ENCODE measurements at places on chromosomes 4 and X. TPM values are rescaled to one million over a fixed set of nuclear protein-coding genes. Genes with fewer than 3 reads are reported as not detected.

DNA sequence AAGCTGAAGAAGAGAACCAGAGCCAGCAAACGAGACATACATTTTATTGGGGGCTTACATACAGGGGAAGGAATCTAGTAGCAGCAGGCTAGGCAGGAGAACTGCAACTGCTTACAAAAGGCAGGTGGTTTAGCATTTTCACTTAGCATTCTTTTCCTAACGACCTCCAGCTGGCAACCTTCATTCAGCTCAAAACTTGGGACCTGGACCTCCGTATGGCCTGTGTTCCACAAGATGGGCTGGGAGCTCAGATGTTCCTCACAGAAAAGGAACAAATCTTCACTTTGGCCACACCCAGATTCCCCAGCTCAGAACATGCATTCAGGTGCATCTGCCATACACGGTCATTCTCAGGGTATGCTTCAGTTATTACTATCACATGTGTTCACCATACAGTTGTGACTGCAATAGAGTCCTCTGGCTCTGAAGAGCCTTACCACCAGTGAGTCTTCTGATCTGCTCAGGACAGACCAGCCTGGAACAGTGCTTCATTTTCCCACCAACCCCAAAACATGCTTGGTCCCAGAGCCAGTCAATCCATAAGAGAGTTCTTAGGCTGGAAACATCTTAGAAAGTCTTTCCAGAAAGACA lies 29.6 kb upstream of the AP1AR start:
- DNase-seq, result no peak

DNA sequence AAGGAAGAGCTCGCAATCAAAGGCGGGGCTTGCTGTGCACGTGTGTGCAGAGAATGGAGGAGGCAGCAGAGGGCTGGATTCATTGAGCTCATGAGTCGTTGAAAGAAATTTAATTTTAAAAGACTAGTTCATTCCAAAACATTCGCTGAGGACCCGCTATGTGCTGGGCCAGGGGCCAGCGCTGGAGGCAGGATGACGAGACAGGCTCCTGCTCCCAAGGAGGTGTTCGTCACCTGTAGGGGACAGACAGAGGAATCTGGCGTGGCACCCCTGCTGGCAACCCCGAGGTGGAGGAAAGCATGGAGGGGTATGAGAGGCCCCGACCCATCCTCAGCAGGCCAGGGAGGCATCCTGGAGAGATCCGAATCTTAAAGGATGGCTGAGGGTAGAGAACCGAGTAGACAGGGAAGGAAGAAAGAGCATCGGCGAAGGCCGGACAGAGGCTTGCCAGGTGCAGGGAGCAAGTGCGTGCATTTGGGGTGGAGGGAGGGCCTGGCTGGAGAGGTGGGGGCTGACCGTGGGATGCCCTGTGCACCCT lies 96.4 kb downstream of the CPZ start:
- DNase-seq, result no peak

GRCh38 chr4:42610941-42611340 lies 46.0 kb downstream of the ATP8A1 start:
- no peak for DNase-seq

The TMEM144 gene
- total RNA-seq, result not detected

- DNase-seq, result no peak
Observed at GRCh38 chrX:68710870-68711576, 63.6 kb downstream of the STARD8 start.

DNA sequence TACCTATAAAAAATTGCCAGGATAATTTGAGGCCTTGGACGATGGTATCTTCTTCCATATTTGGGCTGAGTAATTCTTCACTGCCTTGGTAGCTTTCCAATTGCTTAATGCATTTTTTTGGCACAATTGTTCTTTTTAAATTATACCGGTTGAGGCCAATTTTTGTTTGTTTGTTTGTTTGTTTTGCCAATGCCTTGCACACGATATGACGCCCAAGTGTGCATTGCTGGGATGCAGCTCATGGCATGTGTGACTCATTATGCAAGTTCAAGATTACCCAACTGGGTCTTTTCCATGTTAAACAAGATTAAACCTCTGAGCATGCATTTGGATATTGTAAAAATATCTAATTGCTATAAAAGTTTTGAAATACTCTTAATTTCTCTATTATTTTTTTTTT lies 71.1 kb upstream of the KCNIP4 start:
- no peak for DNase-seq

The SSX4B gene
- total RNA-seq, result not detected

- no peak for DNase-seq
Observed at GRCh38 chrX:41734530-41734929, 10.5 kb downstream of the GPR82 start.

The SPARCL1 gene
- total RNA-seq, result not detected

DNA sequence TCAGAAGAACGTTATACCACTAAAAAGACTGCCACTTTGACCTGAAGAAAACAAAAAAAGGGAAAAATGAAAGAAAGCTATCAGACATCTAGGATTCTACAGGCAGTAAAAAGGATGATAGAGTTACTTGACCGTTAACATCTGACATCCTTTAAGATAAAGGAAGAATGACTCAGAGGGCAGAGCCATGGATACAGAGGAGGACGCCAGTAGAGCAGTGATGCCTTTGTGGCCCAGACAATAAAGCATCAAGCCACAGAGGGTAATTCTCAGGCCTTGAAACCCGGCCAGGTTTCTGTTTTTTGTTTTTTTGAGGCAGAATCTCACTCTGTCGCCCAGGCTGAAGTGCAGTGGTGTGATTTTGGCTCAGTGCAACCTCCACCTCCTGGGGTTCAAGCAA lies 9.5 kb upstream of the BEX1 start:
- DNase-seq, result no peak

- DNase-seq, result no peak
Observed at GRCh38 chrX:17519358-17519757, 144.4 kb downstream of the NHS start.

The GPC3 gene
- total RNA-seq, result 0.28 TPM

DNA sequence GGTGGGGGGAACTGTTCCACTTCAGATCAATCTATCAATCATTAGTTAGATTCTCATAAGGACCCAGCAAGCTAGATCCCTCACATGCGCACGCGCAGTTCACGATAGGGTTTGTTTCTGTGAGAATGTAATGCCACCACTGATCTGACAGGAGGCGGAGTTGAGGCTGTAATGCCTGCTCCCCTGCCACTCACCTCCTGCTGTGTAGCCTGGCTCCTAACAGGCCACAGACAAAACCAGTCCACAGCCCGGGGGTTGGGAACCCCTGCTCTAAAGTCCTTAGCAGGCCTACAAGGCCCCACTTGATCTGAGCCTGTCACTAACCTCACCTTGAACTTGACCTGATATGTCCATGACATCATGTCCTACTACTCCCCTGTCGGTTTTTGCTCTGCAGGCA lies 30.3 kb downstream of the ARL9 start:
- no peak for DNase-seq

GRCh38 chr4:48575964-48576363 lies 85.9 kb downstream of the ZAR1 start:
- DNase-seq, result no peak

The FSTL5 gene
- not detected for total RNA-seq

DNA sequence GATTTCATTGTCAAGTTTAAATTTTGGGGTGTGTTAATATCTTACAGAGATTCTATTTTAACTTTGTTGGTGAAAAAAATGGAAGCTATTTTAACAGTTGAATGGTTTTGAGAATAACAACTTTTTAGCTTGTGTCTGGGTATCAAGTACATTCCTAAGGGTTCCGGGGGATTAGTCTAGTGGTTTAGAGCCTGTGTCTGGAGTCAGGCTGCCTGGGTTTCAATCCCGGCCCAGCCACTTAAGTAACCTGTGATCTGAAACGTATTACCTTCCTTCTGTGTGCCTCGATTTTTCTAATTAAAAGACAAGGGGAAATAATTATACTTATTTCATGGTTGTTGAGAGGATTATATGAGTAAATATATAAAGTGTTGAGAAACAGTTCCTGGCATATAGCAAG lies 288.6 kb upstream of the NR3C2 start:
- no peak for DNase-seq

DNA sequence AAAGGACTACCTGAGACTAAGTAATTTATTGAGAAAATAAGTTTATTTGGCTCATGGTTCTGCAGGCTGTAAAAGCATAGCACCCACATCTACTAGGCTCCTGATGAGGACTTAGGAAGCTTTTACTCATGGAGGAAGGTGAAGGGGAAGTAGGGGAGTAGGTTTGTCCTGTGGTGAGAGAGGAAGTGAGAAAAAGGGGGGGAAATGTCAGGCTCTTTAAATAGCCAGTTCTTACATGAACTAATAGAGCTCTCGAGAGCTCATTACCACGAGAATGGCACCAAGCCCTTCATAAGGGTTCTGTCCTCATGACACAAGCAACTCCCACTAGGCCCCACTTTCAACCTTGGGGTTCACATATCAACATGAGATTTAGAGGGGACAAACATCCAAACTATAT lies 125.5 kb upstream of the NRK start:
- no peak for DNase-seq

GRCh38 chr4:124234771-124235170 lies 477.8 kb downstream of the ANKRD50 start:
- DNase-seq, result no peak

GRCh38 chr4:15983610-15984009 lies 20.6 kb upstream of the FGFBP2 start:
- no peak for DNase-seq

The MXRA5 gene
- total RNA-seq, result not detected

DNA sequence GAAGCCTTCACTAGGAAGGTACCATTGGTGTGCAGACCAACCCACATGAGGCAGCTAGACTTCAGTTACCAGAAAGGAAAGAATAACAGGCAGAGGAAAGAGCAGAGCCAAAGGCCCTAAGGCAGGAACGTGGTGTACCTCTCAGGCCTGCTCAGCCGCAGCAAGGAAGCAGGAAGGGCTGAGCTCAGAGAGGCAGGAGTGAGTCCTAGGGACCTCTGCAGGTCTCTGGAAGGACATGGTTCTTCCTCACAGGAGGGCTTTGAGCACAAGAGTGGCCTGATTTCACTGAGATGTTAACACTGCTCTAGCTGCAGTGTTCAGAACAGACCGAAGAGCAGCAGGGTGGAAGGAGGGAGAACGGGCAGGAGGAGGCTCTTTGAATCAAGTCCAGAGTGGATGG lies 124.6 kb downstream of the DCHS2 start:
- no peak for DNase-seq

The SRPK3 gene
- not detected for total RNA-seq

- DNase-seq, result no peak
Observed at GRCh38 chrX:131955099-131955777, 67.9 kb upstream of the STK26 start.

The CCSER1 gene
- not detected for total RNA-seq

The ADH1B gene
- total RNA-seq, result not detected

DNA sequence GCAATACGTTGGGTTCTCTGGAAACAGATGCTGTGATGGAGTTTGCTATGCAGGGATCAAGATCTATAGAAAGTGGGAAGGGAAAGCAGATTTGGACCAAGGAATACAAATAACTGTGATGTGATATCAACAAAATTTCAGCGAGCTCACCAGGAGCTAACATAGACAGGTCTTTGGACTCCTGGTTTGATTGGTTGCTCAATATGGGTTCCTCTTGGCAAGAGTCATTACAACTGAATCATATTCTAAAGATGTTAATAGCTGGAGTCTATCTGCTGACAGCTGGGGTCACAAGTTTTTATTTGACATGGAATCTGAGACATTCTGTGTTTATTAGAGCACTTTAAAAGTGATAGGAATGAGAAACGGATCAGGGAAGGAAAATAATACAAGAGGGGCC lies 637.6 kb upstream of the GNPDA2 start:
- DNase-seq, result no peak

DNA sequence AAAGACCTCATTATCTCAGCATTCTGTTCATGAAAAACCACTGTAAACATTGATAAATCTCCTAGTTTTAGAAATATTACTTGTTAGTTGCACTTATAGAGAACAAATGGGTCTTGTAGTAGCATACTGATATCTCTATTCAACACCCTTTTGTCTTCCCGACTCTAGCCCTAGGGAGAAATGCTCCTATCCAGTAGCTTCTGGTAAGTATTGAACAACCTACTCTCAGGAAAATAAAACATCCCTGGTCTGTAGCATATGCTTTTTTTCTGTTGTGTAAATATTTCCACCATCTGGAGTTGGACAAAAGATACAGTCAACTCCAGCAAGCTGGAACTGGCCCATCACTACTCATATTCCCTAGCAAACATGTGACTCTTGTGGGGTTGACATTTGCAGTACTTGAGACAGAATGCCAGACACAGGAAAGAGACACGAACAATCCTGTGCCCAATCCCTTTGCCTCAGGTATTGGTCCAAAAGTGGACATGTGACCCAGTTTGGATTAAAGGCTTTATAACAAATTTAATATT lies 188.2 kb downstream of the GC start:
- no peak for DNase-seq

DNA sequence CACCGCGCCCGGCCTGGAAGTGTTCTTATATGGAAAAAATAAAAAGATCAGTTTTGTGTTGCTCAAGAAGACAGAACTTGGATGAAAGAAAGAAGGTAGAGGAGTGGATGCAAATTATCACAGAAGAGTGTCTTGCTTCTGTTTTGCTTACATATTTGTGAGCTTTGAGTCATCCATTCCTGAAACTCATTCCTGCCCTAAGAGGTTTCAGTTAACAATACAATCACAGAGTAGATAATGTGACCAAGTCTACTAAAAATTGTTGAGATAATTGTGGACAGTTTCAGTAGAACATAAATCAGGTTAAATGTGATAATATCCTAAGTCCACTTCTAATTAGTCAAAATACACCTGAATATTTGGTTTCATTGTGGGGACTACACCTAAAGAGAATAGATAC lies 26.4 kb upstream of the LRCH2 start:
- no peak for DNase-seq

- DNase-seq, result no peak
Observed at GRCh38 chr4:95929448-95930064, 89.7 kb downstream of the PDHA2 start.

DNA sequence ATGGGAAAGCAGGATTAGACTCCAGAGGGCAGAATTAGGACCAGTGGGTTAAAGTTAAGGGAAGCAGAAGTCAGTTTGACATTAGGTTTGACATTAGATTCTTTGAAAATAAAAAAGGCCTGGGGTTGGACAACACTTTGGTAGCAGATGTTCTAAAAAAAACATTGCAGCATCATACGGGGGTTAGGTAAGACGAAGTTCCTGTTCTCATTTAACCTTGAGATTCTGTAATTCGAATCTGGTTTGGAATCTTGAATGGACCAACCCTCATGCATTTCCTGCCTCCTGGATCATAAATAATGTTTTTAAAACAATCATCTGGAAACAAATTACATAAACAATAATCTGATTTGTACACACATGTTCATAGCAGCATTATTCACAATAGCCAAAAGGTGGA lies 181.0 kb downstream of the SHROOM3 start:
- no peak for DNase-seq

DNA sequence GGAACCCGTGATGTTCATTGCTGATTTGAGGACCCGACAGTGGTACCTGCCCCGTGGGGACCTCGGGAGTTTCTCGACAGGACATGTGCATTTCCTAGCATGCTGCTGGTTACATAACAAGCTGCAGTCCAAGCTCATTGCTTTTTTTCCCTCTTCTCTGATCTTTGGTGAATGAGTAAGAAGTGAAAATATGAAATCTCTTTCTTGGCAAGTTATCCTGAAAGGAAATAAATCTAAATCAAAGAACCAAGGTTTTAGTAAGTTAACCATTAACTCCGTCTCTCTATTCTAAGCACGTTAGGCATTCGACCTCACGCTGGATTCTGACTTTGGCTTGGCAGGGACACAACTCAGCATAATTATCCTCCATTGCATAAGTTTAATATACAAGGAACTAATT lies 86.6 kb downstream of the STK32B start:
- DNase-seq, result no peak

GRCh38 chr4:5024673-5025072 lies 5.4 kb upstream of the CYTL1 start:
- no peak for DNase-seq

The SMIM10L2A gene
- 1.4 TPM for total RNA-seq

The CDKL2 gene
- total RNA-seq, result 1.4 TPM
